Stimulated activated CD4-positive, alpha-beta T cell treated with anti-CD3 and anti-CD28 coated beads, Interleukin-4, amount 100 ng/mL, for 4 hours (primary cell): ENCODE measurements at places on chromosomes 4 and X.

GRCh38 chrX:13965531-13965930 is 64.2 kb downstream of the GEMIN8 start:
- no peak for DNase-seq

GRCh38 chr4:182022909-182023308 is 220.3 kb upstream of the TENM3 start:
- no peak for DNase-seq

DNA sequence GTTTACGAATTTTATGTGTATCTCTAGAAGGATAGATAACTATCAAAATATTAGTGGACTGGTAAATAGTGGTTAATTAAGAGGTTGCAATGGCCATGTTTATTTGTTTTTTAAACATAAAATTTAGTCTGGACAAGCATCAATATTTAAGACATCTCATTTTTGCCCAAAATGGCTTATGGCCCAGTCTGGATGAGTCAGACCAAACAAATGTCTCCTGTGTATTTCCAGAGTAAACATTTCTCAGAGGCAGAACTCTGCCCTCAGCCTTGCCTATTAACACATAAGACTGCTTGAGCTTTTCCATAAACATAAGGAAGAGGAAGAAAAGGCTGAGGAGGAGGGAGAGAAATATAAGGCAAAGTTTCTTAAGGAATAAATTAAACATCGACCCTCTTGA is 277.1 kb upstream of the DIAPH2 start:
- no peak for DNase-seq

DNA sequence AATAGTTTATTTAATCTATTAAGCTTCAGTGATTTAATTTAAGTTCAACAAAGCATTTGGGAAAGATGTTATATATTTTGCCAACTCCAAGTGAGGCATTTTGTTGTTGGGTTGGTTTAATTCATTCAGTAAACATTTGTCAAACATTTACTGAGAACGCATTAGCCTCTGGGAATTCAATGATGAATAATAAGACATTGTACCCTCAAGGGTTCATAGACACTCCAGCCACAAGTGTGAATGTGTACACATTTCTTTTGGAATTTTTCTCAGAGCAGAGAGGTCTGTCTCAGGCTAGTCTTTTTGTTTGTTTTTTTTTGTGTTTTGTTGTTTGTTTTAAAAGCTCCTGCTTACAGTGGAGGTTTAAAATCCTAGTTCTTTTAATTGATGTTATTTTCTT is 203.9 kb downstream of the SOWAHB start:
- no peak for DNase-seq

GRCh38 chr4:72451349-72451748 is 117.7 kb downstream of the ADAMTS3 start:
- no peak for DNase-seq

- no peak for DNase-seq
Measured at GRCh38 chr4:94530073-94530472, 78.3 kb downstream of the PDLIM5 start.

- DNase-seq: no peak
Measured at GRCh38 chrX:122196343-122196742, 987.7 kb upstream of the GRIA3 start.

- DNase-seq: no peak
Measured at GRCh38 chr4:172105918-172106317, 292.7 kb downstream of the GALNTL6 start.

DNA sequence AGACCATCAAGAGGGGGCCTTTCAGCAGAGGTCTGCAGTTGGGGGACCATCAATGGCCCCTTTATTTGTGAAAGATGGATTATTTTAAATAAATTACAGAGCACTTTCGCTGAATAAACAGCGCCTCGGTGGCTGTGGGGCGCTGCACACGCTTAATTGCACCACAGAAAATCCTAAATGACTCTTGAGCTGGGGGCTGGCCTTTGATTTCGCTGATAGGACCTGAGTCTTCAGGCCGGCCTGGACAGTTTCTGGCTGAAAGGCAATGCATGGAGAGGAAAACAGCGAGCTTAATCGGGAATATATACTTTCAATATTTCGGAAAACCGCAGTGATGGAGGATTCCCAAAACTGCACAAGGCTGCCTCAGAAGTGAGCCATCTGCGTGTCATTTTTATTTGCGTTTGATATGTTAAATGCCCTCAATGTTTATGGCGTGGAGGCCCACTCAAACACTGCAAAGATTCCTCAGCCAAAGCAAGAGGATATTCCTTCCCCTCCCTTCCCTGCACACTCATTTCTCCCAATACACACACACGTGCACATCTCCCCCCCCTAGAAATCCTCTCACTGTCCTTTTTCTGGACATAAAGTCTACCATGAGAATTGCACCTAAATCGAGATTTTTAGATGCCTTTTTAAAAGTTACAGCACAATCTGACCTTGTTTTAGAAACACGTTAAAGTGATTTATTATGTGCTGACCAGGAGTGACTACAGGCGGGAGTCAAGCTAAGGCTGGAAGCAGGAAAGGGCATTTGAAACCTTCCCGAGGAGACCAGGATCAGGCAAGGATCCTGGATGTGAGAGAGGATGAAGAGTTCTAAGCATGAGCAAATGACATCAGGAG is 340.7 kb downstream of the RAB28 start:
- no peak for DNase-seq

DNA sequence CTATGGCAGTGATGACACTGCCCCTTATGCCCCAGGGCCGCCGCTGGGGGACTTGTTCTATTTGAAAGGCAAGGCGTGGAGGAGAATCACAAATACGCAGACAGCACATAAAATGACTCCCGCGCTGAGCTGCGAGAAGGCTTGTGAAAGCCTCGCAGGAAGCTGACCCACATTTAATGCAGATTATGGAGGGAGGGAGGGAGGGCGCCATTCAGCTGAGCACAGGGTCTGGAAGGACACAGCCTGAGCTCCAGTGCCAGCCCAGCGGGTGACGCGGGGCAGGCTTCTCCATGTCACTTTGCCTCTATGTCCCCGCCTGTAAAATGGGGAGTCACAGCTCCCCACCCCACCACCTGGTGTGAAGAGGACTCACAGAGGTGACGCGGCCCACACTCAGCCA is 14.3 kb downstream of the ABLIM2 start:
- DNase-seq: no peak
